T-helper 1 cell (primary cell): ENCODE measurements at places on chromosomes 6 and 20.

DNA sequence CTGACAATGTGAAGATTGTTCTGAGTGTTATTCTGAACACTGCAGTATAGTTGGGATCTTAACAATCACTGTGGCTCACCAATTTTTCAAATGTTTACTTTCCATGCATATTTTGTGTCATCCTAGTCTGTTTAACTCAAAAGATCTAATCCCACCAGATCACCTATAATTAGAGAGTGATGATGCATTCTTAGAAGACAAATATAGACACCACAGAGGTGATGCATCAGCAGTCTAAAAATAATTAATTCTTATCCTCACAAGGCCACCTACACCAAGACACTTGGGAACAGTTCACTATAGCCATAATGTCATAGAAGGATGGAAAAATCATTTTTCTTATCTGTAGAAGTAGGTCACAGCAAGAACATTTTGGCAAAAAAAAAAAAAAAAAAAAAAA lies 154.8 kb downstream of the UBE3D start:
- DNase-seq: no peak

DNA sequence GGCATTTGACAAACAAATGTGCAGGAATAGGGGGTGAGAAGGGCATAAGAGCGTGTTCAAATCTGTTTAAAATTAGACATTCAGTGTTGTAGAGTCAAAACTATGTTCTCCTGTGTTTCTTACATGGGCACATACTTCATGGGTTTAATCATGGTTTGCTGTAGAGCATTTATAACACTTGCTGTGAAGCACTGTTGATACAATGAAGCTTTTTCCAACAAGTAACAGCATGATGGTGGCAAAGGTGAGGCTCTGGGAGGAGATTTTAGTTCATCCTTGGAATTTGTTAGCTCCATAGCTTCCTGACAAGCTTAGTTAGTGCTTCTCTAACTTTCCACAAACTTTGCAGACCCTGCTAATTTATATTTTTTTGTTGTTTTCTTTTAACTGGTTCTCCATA lies 900.7 kb downstream of the TFAP2A start:
- DNase-seq: no peak

GRCh38 chr6:83309344-83309743 lies 116.2 kb downstream of the RWDD2A start:
- no peak for DNase-seq

GRCh38 chr6:153842491-153842890 lies 196.5 kb upstream of the OPRM1 start:
- no peak for DNase-seq

DNA sequence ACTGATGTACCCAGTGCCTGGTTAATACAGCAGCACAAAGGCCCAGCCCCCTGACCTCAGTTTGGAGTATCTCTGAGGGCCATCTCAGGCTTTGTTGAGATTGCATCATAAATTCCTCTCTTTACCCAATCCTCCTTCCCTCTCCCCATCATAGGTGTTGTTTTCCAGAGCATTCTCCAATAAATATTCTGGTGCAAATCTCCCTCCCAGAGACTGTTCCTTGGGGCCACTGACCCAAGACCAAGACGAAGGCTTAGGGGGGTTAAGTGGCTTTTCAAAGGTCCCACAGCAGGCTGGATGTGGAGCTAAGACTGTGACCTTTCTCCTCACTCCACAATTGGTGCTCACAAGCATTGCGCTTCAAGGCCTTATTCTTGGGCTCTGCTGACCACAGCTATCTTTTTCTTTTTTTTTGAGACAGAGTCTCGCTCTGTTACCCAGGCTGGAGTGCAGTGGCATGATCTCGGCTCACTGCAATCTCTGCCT lies 72.4 kb upstream of the ZMYND8 start:
- no peak for DNase-seq
